ENCODE measurements at places on chromosomes 5 and 9.

DNA sequence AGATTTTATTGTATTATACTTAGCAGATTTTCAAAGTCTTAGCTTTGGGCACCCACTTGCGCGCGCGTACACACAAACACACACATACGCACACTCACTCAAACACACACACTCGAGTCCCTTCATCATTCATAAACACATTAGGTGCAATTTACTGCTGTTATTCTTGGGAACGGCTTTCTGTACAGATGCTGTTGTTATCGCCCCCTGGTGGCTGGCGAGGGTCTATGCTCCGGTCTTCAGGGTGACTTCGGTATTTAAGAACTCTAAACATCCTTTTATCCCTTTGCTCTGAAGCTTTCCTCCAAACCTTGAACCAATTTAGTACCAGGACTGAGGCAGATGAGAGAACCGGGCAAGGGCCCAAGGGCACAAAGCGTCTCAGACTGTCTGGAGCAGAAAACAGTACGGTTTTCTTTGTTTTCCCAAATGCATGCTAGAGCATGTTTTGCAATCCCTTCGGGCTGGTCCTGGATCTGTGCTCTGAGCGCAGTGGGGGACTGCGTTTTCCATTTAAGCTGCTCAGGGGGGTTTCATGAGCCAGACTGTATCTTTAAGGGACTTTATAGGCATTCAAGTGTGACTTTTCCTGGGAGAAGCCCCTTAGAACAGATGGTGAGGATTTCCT lies 1.7 kb upstream of the SLIT3 start:
- DNase-seq = peak; percentile 81

DNA sequence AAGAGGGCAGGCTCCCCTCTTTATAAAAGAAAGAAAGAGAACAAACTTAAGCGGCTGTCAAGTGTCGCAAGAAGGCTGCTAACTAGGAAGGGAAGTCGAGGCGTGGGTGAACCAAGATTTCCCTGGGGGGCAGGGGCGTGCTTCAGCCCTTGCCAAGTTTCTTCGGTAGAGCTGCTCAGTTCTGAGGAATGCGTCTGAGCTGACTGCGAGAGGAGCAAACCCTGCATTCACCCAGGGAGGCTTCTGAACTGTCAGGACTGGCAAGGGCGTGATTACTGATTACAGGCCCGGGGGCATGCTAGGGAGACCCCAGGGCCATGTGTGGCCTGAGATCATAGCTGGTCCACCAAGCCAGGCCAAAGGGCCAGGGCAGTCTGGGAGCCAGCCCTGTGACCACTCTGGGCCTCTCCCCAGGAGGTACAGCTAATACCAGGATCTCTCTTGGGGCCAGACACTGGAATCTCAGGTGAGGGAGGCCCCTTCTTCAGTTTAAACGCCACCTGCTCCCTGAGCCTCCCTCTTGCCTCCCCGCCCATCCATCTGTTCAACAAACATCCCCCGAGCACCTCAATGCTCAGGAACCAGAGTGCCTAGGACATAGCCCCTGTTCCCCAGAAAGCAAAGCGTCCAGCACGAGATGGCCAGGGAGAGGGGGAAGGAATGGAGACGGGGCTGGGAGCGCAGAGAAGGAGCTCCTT lies 30.9 kb downstream of the SARDH start:
- DNase-seq = no peak

GRCh38 chr9:5642170-5642569 lies 13.3 kb downstream of the RIC1 start:
- DNase-seq = no peak

DNA sequence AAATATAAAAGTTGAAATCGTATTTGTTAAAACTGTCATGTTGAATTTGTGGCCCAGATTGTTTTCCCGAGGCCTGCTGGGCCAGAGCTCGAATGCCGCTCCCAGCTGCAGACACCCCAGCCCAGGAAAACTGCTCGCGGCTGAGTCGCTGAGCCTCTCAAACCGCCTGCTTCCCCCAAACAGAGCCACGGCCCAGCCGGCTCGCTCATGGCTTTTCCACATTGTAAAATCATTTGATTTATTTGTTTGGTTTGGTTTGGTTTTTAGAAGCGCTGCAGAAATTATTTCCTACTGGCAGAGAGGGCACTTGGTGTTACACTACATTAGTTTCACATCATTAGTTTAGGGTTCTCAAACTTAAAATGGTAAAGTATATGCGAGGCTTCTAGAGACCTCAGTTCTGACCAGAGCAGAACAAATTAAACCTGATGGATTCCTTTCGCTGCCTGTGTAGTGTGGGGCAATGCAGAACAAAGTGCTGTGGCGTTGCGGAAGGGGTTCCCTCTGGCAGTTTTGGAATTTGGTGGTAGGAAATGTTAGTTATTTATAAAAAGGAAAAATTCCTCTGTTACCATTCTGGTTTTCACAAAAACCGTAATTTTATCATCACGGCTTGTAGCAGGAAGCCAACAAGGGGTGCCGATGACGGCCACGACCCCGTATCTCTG lies 156.5 kb upstream of the PITX1 start:
- no peak for DNase-seq

GRCh38 chr5:59487068-59487686 lies 406.3 kb downstream of the PDE4D start:
- no peak for DNase-seq

DNA sequence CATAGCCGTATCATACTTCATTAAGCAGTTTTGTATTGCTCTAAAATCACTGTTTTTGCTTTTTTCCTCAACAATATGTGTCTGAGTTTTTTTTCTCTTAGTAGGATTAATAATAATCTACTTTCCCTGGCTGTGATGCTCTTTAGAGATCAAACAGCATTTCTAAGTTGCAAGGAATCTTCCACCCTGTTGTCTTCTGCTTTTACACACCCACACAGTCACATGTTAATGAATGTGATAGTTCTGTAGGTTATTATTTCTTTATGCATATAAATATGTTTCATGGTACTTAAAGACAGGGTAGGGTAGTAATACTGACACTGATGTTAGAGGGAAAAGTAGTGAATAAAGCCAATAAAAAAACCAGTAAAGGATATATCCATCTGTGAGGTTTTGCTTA lies 29.3 kb downstream of the SLC44A1 start:
- DNase-seq = no peak

DNA sequence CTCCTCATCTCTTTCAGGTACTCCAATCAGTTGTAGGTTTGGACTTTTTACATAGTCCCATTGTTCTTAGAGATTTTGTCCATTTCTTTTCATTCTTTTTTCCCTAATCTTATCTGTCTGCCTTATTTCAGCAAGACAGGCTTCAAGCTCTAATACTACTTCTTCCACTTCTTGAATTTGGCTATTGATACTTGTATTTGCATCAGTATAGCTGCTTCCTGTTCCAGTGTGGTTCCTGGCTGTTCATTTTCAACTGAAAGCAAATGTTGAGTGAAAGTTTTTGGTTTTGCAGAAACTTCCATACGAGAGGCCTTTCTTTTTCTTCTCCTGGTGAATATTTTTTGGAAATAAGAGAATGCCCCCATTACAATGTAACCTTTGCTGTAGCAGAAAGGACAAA lies 12.0 kb upstream of the IFNA1 start:
- no peak for DNase-seq

DNA sequence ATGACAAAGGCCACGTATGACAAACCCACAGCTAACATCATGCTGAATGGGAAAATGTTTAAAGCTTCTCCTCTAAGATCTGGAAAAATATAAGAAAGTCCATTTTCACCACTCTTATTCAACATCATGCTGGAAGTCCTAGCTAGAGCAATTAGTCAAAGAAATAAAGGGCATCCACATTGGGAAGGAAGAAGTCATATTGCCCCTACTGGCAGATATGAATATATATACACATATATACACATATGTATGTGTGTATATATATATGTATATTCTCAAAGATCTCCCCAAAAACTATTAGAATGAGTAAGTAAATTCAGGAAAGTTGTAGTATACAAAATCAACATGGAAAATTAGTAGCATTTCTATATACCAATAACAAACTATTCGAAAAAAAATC lies 17.1 kb downstream of the APBA1 start:
- no peak for DNase-seq

GRCh38 chr5:54320256-54320655 lies 9.9 kb upstream of the ARL15 start:
- no peak for DNase-seq

GRCh38 chr9:2216591-2216990 lies 201.4 kb downstream of the SMARCA2 start:
- DNase-seq = no peak

DNA sequence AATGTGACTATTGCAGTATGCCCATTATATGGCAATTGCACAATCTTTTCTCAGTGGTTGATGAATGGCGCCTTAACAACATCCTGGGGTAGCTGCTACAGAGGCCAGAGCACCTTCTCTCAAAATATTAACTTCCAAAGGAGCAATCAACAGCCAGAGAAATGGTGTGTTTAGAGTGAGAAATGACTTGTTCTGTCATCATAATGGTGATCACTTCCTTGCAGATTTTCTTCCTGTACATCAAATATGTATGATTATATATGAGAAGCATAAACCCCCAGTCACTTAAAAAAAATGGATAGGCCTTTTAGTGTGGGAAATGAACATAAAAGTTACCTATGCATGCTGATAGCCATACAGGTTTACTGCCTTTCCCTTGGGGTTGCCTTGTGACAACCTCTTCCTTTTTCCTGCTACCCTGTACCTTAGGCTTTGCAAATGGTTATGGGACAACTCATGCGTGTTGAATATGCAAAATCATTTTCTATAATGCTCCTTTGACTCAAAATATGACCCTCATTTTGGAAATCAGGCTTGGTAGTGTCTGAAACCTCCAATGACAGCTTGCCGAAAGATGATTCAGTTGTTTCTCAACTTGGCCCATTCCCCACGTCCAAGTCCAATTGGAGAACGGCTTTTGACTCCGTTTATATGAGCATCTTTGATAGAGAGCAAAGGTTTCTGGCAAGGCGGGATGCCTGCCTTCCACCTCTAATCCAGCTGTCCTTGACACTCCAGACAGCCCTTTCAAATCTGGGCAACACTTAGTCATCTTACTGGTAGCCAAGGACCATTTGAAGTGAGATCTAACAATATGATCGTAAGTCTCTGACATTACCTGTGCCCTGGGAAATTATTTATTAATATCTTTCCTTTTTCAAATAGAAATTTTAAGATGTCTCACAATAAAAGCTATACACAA lies 69.3 kb downstream of the SLC1A1 start:
- no peak for DNase-seq

DNA sequence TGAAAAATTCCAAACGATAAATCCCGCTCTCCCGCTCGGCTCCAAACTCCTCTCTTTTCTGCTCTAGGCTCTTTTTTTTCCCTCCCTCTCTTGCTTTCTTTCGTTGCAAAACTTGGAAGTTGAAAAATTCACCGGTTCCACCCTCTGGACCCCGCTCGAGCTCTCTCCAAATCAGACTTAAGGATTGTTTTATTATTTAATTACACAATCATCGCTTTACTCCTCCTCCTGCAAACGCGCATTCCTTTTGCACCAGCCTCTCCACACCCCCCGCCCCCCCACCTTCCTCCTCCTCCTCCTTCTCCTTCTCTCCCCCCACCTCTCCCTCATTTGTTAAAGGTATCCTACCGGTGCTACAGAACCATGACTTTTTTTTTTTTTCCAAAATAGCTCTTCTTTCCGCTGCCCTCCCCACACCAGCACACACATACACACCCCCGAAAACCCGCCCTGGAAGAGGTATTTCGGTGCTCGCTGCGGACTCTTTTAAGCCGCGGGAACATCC lies 535 bp upstream of the NFIB start:
- DNase-seq = peak; percentile 58

GRCh38 chr9:123420592-123421111 lies 64.7 kb downstream of the CRB2 start:
- no peak for DNase-seq

- no peak for DNase-seq
These were observed 11.3 kb upstream of the SVEP1 start for GRCh38 chr9:110590816-110591215.

GRCh38 chr5:63602971-63603370 lies 359.3 kb downstream of the HTR1A start:
- no peak for DNase-seq

DNA sequence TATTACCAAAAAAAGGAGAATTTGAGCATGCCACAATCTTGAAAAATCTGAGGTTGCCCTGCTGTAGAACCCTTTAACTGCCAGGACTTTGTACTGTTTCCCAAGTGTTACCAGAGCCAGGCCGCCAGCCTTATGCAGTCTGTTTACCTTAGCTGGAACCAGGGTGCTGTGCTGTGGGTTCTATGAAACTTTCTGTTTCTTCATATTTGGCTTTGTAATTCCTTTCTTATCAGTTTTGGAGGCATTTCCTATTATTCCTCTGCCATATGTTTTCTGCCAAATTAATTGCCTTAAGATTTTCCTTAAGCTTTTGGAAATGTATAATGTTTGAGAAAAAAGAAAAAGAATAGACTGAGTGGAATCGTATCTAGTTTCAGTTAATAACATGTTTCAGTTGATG lies 2.1 kb downstream of the S1PR3 start:
- DNase-seq = no peak

GRCh38 chr9:129895376-129896268 lies 60.4 kb downstream of the USP20 start:
- DNase-seq = no peak

- DNase-seq = no peak
These were observed 45.6 kb downstream of the CNTRL start for GRCh38 chr9:121120386-121120785.

DNA sequence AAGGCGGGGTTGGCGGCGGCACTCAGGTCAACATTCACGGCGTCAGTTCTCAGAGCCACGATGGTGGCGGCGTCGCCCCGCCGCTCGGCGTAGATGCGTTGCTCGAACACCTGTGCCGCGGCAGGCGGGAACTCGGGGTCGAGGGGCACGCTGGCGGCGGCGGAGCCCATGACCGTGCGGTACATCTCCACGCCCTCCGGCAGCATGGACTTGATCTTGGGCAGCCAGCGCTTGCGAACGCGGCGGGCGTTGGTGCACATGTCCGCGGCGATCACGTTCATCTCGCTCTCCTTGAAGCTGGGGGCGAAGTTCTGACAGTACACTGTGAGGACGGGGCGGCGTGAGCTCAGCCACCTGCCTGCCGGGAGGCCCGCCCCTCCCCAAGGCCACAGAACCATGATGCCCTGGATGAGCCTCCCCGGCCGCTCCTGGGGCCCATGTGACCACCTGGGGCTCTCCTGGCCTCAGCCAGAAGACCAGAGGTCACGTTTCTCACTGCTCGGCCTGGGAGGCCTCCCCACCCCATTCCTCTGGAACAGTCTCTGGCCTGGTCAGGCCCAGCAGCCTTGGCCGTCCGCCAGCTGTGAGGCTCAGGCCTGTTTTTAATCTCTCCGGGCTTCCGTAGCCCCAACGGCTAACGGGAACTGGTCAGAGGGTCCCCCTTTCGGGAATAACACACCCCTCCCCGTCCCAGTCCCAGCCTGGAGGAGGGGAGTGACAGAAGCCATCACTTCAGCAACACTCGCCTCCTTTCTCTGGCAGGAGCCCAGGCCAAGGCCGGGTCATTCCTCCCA lies 50.7 kb upstream of the UBAC1 start:
- DNase-seq = no peak

GRCh38 chr5:69029292-69029691 lies 64.5 kb upstream of the SLC30A5 start:
- DNase-seq = no peak

- DNase-seq = no peak
These were observed 1227.2 kb upstream of the WWC1 start for GRCh38 chr5:167064198-167064776.

All from Calu3 (cell line).